Stimulated activated CD8-positive, alpha-beta memory T cell treated with anti-CD3 and anti-CD28 coated beads, Interleukin-4, amount 100 ng/mL, for 1 hour (primary cell): ENCODE measurements at places on chromosomes 7 and 10.

DNA sequence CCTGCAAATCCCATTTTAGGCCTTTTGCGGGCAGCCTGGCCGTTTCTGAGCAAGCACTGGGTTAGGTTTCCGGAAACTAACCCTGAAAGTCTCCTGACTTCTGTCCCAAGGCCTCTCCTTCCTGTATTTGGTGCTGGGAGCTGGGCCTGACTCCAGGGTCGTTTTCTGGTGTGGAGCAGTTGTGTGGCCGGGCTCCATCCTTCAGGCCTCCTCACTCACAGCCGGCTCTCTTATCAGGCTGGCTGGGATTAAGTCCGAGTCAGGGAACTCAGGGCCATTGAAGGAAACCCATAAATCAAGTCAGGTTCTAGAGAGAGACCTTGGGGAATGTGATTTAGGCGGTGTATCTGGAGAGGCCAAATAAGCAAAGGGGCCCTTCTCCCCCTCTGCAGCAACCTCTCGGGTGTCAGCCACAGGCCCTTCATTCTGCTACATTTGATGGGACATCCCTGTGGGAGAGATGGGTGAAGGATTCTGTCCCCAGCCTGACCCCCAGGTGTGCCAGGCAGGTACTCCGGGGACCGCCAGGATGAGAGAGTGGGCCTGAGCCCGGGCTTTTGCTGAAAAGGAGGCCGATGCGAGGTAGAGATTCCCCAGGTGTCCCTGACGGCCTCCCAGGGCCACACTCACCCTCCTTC lies 3.3 kb downstream of the GATA3 start:
- no peak for DNase-seq

DNA sequence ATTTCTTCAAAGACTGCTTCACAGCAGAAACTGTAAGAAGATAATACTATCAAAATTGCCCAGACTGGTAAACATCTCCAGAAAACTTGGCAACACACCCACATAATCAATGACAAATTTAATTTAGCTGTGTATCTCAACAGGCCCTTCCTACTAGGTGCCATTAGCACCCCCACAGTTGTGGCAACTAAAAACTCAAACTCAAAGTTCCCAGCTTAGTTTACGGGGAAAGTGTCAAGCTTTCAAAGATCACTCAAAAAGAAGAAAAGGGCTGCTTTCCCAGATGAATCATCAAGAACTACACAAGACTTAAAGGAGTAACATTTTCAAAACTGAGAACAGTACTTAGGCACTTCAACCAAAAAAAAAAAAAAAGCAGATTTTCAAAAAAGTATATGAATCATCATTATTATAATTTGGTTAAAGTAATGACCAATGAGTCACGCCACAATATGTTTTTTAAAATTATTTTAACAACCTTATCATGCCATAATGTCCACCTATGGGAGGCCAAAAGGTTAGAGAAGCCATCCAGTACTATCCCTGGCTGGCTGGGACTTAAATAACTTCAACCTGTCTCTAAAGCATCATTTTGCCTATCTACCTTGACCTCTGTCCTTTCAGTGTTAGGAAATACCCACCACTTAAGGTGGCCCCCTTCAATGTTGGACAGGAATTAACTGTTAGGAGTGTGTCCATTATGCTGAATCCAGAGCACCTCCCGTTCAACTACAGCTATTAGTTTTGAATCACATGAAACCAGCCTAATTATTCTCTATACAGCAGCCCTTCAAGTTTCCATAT lies 90.8 kb downstream of the ZFAND4 start:
- no peak for DNase-seq

GRCh38 chr10:117441812-117442443 lies 66.7 kb upstream of the PDZD8 start:
- no peak for DNase-seq

DNA sequence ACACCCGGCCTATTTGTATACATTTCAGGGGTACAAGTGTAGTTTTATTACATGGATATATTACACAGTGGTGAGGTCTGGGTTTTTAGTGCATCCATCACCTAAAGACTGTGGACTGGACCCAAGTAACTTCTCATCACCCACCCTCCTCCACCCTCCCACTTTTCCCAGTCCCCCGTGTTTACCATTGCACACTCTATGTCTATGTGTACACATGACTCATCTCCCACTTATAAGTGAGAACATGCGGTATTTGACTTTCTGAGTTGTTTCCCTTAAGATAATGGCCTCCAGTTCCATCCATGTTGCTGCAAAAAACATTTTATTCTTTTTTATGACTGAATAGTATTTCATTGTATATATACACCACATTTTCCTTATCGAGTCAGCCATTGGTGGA lies 98.9 kb upstream of the WAC start:
- no peak for DNase-seq

DNA sequence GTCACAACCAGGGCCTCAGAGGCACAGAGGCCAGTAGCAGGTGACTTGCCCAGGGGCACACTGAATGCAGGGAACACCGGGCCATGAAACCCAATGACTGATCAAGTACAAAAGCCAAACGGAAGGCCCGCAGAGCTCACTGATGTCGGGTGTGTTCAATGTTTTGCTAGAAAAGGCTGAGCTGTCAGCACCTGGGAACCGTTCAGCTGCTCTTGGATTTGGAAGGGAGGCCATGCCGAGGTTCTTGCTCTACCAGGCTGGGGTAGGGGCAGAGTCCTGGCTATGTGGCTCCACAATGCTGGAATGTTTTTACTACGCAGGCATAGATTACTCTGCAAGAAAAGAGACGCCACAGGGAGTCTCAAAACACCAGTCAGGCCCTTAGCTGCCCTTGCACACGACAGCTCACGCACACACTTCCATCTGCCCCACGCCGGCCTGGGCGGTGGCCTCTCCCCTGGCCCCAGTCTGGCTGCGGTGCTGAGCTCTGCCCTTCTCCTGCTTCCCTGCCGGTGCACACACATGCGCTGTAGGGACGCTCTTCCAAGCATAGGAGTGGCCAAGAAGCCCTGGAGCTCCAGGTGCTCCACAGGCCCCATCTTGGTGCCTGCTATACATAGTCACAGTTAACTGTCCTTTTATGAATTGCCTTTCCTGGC lies 79.9 kb downstream of the ZRANB1 start:
- no peak for DNase-seq

DNA sequence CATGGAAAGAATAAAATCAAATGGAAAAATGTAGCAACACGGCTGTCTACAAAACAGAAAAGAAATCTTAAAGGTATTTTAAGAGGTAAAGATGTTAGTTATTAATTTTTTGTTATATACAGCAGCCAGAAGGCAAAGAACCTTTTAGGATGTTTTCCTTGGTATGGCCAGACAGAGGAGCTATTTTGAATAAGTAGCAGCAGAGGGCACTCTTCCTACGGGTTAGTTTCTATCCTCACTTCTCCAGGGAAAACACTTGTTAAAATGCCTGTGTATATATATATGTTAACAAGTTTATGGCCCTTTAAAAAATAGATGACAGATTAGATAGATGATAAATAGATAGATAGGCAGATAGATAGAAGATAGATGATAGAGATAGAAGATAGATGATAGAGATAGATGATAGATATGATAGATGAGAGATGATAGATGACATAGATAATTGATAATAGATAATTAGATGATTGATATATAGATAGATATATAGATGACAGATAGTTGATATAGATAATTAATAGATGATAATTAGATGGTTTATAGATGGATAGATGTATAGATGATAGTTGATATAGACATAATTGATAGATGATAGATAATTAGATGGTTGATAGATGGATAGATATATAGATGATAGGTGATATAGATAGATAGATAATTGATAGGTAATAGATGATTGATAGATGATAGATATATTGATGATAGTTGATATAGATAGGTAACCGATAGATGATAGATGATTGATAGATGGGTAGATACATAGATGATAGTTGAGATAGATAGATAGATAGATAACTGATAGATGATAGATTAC lies 57.8 kb upstream of the WIPF3 start:
- DNase-seq = no peak

DNA sequence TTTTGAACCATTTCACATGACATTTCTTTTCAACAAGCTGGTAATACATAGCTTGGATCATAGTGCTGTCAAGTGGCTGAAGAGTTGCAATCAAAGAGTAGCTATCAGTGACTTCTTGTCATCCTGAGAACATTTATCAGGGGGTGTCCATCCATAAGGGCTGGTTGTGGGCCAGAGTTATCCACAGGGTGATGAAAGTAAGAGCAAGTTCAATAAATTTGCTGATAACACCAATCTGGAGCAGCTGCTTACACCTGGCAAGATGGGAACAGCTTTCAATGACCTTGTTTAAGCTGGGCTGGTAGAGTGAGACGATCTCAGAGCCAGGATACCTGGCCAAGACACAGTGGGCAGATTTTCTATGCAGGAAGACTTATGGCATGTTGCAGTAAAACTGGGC lies 96.3 kb upstream of the IMMP2L start:
- no peak for DNase-seq

- DNase-seq = no peak
These were observed 436.5 kb upstream of the MGMT start for GRCh38 chr10:129030603-129030895.

GRCh38 chr10:109379186-109379585 lies 544.1 kb downstream of the XPNPEP1 start:
- DNase-seq = no peak

- DNase-seq = no peak
These were observed 72.1 kb upstream of the NANOS1 start for GRCh38 chr10:118957443-118957825.

DNA sequence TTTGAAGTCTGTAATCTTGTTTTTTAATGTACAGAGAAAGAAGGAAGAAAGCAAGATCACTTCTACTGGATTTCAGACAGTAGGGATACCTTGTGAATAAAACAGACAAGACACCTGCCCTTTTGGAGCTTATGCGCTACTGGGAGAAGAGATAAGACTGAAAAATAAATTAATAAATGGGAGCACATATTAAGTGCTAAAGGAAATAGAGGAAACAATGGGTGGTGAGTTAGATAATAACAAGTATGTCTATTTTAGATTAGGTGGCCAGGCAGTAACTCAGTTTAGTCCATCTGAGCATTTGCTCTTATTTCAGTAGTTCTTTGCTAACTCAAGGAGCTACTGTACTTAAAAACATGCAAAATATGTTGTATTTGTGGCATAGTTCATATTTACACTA lies 15.9 kb downstream of the MIOS start:
- no peak for DNase-seq

GRCh38 chr7:132246591-132246990 lies 329.7 kb downstream of the PLXNA4 start:
- DNase-seq = no peak

GRCh38 chr10:88157981-88158465 lies 294.6 kb downstream of the PTEN start:
- DNase-seq = no peak

DNA sequence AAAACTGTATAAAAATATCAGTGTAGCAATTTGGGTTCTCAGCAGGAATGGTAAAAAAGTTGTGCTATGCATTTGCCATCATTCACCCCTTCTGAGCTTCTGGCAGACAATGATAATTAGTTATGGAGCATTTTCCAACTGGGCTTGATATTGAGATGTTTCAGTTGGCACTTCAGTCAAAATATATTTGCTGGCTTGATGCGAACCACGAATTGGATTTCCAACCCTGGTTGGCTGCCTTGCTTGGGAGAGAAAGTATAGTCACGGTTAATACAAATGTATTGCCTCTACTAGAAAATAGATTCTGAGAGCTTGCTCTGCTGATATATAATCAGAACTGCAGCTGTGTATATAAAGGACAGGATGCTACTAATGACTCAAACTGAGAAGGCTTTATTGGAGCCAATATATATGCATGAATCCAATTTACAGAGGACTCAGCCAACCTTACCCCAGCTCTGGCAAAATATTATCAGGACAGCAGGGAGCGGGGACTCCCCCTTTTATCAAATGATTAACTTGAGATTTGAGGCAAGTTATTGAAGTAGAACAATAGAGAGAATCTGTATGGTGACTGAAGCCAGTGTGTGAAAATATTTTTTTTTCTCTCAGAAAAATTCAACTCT lies 219.8 kb upstream of the SMIM30 start:
- no peak for DNase-seq

DNA sequence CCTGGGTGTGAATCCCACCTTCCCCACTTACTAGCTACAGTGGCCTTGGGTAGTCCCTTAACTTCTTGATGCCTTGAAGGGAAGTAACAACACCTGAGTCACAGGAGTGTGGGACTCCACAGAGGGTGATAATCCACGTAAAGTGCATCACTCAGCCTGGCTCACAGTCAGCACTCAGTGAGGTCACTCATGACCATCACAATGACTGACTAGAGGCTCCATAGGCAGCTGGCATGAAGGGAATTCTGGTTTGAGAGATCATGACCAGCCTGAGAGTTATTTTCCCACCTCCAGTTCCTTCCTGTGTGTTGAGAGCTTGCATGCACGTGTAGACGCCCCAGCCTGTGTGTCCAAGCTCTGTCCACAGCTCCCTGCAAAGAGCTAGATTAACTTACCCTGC lies 34.8 kb downstream of the NEUROG3 start:
- DNase-seq = no peak

GRCh38 chr7:19557726-19558465 lies 150.9 kb downstream of the POLR1F start:
- DNase-seq = no peak

GRCh38 chr7:153628825-153629224 lies 423.4 kb upstream of the DPP6 start:
- DNase-seq = no peak

DNA sequence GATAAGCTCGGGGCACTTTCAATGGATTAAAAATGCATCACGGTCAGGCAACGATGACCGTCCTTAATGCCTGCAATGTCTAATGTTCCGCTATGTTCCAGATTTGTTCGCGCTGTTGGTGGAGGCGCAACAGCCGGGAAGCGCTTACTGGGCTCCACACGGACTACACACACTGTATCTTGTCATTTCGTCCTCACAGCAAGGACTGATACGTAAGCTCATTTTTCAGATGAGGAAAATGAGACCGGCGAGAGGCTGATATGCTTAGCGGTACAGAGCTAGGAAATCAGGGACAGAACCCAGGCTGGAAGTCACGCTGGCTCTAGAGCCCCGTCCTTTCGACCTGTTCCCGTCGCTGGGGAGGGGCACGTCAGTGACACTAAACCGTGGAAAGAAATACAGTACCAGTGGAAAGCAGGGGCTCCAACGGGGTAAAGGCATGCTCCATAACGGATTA lies 670 bp downstream of the TPK1 start:
- DNase-seq = peak; percentile 6

DNA sequence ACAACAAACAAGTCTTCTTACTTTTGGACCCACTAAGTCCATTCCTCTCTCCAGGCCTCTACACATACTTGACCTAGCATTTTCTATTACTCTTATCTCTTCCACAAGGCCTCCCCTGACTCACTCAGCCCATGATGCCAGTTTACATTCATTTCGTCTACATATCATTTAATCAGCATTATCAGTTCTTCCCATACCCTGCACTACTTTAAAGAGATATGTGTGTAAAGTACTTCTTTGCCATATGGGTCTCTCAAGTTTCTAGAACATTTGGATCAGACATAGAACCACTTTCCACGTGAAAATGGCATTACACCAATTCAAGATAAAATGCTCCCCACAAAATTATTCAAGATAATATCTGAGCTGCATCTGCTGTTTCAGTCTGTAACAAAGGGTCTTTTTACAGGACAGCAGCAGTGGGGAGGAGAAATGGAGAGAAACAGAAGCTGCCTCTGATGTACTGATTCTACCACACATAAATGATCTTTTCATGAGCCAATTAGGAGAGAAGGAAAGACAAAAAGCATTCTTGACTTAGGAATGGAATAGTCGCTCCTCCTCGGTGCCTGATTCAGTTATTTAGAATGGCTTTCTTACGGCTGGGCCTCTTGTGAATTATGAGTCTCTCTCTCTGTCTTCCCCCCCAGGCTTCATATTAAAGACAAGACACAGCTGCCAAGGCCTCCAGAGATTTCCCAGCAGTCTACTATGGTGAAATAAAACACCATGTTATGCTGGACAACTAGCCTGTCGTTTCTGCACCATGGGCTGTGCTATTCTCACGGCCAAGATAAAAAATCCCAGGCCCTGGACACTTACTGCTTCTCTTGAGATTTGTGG lies 46.9 kb upstream of the SEPTIN7 start:
- DNase-seq = no peak
